Cortex of kidney (tissue), 1 donor: ENCODE measurements at places on chromosomes 5 and 9.

- DNase-seq = no peak
Observed at GRCh38 chr9:21802418-21803000, at the start of gene MTAP. Gene MTAP, plus strand, starts transcription at chr9:21802636. Its CDS starts 113 bp downstream, at chr9:21802749.

- no peak for DNase-seq
Observed at GRCh38 chr5:98880151-98880550, 48.7 kb downstream of the CHD1 start.

DNA sequence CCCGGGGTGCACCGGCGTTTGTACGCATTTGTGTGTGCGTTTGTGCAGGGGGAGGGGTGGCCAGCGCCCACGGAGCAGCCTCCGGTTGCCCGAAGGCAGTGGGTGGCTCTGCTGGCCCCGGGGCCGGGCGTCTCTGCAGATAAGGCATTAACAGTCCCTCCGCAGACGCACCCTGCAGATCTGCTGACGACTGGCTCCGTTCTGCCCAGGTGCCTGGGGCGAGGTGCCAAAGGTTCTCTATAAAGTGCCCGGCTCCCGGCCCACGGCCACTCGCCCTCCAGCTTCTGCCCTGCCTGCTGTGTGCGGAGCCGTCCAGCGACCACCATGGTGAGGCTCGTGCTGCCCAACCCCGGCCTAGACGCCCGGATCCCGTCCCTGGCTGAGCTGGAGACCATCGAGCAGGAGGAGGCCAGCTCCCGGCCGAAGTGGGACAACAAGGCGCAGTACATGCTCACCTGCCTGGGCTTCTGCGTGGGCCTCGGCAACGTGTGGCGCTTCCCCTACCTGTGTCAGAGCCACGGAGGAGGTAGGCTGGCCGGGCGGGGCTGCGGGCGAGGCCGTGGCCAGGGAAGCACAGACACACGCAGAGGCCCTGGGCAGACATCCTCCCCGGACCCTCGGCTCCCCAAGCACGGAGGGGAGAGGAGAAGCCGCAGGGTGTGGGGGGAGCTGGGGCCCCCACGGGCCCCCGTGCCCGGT, at the start of gene SLC6A19:
SLC6A19 (plus strand) TSS at position 269 of the 699 bp plus-strand sequence; CDS start at position 325, 56 bp downstream.
- DNase-seq = no peak

GRCh38 chr5:110909415-110909814, 162.1 kb upstream of the TSLP start:
- DNase-seq = no peak

DNA sequence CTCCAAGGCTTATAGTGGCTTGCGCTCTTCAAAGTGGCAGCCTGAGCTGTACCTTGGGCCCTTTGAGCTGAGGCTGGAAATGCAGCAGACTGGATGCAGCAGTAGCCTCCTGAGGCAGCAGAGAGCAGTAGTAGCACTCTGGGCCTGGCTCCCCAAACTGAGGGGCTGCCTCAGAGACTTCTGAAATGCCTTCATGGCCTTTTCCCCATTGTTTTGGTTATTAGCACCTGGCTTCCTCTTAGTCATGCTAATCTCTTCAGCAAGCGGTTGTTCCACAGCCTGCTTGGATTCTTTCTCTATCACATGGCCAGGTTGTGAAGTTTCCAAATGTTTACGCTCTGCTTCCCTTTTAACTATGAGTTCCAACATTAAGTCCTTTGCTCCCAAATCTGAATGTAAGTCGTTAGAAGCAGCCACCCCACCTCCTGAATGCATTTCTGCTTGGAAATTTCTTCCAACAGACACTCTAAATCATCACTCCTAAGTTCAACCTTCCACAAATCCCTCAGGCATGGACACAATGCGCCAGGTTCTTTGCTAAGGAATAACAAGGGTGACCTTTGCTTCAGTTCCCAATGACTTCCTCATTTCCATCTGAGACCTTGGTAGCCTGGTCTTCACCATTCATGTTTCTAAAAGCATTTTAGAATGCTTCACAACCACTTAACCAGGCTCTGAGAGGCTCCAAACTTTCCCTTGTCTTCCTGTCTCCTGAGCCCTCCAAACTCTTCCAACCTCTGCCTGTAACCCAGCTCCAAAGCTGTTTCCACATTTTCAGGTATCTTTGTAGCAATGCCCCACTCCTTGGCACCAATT, 145.8 kb downstream of the ZDHHC21 start:
- DNase-seq = no peak

- no peak for DNase-seq
Observed at GRCh38 chr5:53784596-53784995, 224.2 kb downstream of the NDUFS4 start.

DNA sequence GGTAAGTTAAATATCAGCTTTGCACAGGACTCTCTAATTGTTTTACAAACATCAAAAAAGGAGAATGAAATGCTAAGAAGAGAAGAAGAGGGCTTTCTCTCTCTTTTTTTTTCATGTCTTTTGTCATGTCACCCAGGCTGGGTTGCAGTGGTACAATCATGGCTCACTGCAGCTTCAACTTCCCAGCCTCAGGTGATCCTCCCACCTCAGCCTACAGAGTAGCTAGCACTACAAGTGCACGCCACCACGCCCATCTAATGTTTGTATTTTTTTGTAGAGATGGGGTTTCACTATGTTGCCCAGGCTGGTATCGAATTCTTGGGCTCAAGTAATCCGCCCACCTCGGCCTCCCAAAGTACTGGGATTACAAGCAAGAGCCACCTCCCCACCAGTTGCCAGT, 18.6 kb downstream of the SERINC5 start:
- DNase-seq = no peak

GRCh38 chr5:2217219-2217618, 334.5 kb upstream of the IRX4 start:
- DNase-seq = no peak

DNA sequence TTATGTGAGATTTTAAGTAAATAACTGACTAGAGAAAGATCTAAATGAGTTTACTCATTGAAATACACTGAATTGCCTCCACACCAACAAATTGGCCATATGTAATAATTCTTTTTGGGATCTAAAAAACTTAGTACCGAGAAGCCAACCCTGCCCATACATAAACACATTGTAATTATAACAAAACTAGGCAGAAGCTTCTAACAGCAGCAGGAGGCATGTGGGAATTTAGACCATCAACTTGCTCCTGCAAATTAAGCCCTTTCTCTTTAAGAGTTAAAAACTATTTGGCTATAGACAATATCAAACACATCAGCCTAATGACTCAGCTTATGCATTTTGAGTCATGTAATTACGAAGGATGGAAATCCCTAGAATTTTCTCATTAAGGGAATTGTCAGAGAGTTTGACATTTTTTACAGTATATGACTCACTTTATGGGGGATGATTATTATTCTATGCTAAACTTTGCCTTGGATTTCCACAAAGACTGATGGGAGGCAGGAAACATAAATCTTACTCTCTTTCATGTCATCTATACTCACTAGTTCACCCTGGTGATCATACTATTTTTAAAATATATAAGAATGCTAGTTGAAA, 1.0 kb downstream of the IL7R start:
- no peak for DNase-seq

DNA sequence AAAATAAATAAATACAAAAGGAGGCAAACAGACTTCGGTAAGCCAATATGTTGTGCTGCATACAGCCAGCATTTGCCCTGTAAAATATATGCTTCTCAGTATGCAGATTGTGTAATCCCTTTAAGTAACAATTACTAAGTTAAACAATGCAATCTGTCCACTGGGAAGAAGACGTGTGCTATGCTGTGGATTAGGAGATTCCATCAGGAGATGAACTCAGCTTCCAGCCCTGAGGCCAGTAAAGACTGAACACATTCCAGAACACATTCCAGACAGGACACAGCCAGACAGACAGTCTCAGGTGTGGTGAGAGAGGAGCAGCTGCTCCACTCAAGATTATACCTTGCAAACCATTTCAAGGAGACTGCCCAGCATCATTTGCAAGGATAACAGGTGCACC, 97.8 kb downstream of the MPDZ start:
- no peak for DNase-seq

DNA sequence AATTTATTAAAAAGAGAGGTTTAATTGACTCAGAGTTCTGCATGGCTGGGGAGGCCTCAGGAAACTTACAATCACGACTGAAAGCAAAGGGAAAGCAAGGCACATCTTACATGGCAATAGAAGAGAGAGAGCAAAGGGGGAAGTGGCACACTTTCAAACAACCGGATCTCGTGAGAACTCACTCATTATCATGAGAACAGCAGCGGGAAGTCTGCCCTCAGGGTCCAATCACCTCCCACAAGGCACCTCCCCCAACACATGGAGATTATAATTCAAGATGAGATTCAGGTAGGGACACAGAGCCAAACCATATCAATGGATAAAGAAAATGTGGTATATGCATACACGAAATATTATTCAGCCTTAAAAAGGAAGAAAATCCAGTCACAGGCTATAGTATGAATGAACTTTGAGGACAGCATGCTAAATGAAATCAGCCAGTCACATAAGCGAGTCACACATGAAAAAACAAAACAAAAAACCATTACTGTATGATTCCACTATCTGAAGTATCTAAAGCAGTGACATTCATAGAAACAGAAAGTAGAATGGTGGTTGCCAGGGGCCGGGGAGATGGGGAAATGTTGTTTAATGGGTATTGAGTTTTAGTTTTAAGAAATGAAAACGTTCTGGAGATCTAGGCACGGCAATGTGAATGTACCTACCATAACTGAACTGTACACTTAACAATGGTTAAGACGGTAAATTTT, 83.4 kb upstream of the PCA3 start:
- no peak for DNase-seq

GRCh38 chr9:89375191-89375760, 57.0 kb downstream of the SECISBP2 start:
- no peak for DNase-seq

DNA sequence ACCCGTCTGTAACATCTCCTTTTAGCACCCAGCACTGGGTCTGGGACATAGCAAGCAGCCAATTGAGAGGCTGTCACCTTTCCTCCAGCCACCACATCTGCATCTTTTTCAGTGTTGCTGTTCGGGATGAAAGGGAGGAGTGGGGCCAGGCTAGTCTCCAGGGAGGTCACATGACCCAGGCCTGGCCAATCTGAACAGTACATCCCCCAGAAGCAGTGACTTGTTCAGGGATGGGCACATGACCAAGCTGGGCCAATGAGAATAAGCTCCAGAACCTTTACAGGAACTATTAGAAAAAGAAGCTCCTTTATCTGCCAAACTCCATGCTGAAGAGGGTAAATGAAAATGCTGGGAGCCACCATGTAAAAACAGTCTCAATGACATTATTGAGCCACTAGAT, 359.0 kb downstream of the SLIT3 start:
- no peak for DNase-seq

DNA sequence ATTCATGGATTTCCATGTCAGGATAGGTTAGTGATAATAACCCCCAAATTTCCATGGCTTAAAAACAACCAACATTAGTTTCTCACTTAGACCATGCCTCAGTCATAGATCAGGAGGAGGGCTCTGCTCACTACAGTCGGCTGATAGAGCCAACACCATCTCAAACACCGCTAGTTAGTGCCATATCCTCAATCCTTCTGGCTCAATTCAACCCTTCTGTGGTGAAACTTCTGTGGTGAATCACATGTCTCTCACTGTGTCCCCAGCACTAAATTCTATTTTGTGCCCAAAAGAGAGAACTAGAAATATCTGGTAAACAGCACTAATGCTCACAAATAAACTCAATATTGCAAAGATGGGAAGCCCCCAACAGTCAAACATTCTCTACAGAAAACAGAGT, 21.1 kb downstream of the ECPAS start:
- DNase-seq = no peak

DNA sequence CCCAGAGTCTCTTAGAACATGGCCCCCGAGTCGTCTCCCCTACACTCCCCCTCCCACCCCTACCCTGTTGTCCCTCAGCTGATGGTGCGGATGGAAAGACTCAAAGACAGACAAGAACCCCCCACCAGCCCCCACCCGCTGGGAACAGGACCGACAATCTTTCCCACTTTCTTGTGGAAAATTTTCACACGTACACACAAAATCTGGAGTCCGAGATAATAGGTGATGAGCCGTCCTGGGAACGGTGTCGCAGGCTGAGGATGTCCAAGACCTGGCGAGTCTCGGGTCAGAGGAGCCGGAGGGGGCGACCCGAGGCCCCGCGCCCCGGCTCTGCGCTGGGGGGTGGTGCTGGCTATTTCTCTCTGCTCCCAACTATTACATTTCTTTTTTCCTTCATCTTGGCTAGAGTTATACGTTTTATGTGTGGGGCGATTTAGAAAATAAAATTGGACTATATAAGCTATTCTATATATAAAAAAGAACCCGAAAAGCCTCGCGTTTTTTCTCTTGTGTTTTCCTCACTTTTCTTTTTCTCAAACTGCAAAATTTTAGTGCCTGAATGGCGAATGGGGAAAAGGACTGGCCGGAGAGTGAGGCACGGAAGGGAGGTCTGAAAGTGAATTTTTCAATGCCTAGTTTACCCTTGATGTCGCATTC, 188.8 kb downstream of the MEF2C start:
- DNase-seq = no peak

- DNase-seq = no peak
Observed at GRCh38 chr5:140594169-140594568, 29.5 kb downstream of the SLC35A4 start.

GRCh38 chr5:14298126-14298847, 155.1 kb downstream of the TRIO start:
- no peak for DNase-seq

DNA sequence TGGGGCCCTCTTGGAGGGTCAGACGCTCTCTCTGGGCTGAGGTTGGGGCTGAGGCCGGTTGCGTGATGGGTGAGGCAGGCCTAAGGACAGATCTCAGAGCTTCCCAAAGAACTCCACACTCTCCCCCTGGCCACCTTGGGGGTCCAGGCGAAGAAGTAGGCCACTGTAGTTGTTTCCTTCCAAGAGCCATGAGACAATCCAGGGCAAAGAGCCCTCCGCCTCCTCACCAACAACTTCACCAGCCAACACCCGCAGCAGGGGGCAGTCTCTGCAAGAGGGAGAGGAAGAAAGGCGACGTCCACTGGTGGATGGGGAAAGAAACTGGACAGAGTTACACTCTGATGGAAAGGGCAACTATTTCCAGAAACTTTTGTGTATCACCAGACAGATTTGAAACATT, 10.7 kb downstream of the SLC35A4 start:
- DNase-seq = no peak

DNA sequence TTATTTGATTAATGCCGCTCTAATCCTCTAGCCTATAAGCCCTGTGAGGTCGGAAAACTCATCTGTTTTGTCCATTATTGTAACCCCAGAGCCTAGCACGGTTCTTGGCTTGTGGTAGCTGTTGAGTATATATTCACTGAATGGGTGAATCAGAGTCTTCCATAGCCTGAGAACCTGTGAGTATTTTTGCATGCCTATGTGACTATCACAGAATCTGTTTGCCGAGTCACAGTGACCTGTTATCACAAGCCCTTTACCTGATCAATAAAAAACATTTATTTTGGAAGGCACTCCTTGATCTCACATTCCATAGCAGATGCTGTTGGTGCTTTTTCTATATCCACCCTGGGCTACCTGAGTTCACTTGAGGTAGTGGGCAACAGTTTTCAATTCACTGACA, 125.0 kb upstream of the STC2 start:
- DNase-seq = no peak

DNA sequence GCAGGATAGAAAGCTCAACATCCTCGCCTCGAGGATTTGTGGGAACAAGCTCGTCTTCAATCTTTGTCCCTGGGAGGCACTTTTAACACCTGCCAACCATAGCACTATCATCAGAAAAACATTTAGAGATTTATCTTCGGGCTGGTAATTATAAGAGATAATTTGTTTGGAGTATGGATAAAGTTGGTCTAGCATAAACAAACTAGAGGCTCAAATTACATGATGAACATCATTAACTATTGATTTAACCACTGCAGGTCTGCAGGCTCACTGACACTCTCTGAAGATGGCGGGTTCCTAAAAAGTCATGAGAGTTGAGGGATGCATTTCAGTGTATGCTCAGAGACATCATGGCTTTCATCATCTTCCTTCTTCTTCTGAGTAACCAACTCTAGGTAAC, 25.8 kb upstream of the PCA3 start:
- no peak for DNase-seq
